ENCODE measurements at places on chromosomes 16 and 17.

DNA sequence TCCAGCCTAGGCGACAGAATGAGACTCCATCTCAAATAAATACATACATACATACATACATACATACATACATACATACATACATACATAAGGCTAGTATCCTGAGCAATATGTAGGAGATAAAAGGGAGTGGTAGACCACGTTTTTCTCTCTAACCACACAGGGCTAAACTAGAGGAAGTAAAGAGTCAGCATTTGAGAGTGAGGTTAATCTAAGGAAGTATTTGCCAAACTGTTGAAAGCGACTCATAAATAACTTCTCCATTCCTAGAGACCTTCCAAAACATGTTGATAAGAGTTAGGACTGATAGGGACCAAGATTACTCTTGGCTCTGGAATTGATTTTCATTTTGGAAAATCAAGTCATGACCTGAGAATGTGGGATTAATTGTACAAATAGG lies 68.9 kb downstream of the NEUROD2 start:
- no peak for DNase-seq

DNA sequence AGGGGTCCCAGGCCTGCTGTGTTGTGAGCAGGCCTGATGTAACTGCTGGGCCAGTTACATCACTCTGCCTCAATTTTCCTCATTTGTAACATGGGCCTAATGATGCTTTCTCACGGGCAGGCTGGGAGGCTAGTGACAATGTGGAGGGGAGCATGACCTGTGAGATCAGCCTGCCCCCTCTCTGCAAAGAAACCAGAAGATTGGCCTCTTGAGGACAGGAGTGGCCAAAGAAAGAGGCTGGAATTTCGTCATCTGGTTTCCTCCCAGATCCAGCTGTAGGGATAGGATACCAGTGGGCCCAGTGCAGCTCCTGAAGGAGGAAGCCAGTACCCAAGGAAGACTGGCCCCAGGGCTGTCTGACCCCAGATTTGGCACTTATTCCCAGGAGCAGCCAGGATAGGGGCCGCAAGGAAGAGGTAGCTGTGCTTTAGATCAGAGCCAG lies 615 bp upstream of the SREBF1 start:
- DNase-seq, result no peak

- DNase-seq, result no peak
Measured at GRCh38 chr17:76681222-76682137, 29.3 kb downstream of the MXRA7 start.

DNA sequence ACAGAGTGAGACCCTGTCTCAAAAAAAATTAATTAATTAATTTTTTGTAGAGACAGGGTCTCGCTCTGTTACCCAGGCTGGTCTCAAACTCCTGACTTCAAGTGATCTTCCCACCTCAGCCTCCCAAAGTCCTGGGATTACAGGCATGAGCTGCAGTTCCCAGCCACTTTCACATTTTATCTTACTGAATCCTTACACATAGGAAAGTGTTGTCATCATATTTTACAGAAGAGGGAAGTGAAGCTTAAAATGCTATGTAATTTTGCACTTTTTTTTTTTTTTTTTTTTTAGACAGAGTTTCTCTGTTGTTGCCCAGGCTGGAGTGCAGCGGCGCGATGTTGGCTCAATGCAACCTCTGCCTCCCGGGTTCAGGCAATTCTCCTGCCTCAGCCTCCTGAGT lies 21.1 kb upstream of the ZNF629 start:
- no peak for DNase-seq

DNA sequence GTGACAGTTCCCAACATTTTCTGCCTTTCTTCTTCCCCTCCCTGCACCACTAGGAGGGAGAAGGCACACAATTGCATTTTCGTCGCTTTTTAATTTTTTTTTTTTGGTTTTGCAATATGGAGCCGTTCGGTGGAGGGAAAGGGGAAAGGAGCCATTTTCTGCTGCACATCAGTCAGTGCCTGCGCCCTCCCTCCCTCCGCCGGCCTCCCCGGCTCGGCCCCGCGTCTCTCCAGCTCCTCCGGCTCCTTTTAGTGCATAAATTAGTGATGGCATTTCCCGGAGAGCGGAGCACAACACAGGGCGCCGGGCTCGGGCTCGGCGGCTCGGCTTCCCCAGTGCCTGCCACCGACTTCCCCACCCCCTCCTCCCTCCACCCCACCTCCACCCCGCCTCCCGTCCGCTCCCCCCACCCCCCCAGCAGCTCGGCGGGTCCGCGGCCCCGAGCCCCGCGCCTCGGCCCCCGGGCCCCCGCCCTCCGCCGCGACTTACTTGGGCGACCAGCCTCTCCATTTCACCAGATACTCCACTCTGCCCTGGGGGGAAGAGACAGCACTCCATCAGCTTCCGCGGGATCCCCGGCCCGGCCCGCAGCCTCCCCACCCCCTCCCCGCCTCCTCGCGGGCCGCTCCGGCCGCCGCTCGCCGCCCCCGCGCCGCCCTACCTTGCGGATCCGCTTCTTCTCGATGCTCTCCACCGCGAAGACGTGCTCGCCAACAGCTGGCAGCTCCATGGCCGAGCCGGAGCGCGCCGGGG lies 542 bp downstream of the CBX4 start:
- no peak for DNase-seq

DNA sequence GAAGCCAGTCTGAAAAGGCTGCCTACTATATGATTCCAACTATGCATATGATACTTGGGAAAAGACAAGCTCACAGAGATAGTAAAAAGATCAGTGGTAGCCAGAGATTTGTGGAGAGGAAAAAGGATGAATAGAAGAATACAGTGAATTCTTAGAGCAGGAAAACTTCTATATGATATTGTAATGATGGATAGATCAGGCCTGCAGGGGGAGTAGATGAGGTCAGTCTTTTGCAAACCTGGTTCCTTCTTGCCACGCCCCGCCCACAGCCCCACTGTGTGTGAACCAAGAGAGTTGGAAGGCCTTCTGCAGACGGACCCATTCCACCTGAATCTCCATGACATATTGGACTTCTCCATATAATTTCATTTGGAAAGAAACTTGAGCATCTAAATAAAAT lies 761 bp upstream of the CCL8 start:
- DNase-seq, result no peak

DNA sequence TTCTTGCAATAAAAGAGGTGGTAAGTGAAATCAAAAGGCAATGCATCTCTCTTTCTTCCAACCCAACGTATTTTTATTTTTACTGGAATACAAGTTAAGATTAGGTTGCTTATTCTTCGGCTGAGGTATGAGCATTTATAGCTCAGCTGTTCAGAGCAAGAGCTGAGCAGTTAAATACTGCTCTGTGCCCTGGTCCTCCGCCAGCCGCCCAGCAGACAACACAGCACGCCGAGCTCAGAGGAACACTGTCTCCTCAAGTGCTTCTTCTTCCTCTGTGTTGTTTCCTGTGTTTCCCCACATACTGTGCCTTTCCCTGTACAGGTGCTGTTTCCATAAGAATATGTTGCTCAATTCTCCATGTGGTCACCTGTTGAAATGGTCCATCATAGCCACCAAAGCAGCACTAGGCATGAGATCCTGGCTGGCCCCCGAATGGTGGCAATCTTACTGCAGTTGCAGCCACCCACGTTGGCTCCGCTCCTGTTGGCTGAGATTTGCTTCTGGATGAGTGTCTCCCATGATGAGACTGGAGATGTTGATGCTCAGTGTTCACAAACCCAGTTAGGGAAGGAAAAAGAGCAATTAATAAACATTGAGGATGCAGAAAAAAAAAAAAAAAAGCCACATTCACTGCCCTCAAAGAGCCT lies 515.3 kb downstream of the GRIN2A start:
- no peak for DNase-seq

- DNase-seq, result no peak
Measured at GRCh38 chr16:67242138-67242730, 5.0 kb downstream of the FHOD1 start.

DNA sequence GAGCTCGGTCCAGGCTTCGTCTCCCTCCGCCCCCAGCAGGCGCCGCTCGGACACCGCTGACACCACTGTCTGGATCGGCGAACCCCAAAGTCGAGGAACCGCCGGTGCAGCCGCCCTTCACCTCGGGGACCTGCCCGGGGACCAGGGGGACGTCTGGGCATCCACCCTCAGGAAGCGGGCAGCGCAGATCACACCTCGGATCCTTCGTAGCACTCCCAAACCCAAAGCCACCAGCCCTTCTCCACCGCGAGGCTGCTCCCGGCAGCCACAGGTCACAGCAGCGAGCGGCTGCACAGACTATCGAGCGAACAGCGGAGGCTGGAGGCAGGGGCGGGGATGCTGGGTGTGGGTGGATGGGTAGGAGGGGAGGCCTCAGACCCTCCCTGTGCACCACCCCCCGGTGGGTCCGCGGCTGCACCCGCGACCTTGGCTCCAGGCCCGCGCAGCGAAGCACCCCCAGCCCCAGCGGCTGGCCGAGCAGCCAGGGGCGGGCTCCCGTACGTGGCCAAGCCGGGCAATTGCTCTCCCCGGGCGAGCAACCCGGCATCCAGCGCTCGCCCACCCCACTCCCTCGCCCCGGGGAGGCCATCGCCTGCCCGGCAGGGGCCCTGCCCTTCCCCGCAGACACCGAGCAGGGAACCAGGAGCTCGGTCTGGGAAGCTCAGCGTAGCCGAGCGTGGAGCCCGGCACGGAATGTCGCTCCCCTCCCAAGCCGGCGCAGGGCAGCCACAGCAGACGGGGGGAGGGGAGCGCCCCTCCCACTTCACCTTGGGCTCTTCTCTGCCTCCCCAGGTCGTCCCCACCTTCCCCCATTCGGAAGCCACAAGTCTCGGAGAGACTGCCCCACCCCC lies 1.0 kb downstream of the SDK2 start:
- DNase-seq, result no peak

DNA sequence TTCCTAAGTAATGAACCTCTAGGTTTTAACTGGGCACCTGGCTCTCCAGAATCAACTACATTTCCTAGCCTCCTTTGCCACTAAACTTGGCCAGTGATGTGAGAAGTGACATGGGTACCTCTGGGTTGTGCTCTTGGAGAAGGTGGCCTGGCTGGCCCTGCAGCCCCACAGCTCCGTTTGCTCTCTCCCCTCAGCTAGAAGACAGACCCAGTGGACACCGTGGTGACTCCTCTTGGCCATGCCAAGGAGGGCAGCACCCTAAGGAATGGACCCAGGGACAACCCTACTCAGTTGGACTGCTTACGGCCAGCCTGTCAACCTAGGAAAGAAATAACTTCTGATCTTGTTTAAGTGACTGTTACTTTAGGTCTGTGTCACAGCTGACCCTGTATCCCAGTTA lies 151.4 kb downstream of the TMEM132E start:
- no peak for DNase-seq

DNA sequence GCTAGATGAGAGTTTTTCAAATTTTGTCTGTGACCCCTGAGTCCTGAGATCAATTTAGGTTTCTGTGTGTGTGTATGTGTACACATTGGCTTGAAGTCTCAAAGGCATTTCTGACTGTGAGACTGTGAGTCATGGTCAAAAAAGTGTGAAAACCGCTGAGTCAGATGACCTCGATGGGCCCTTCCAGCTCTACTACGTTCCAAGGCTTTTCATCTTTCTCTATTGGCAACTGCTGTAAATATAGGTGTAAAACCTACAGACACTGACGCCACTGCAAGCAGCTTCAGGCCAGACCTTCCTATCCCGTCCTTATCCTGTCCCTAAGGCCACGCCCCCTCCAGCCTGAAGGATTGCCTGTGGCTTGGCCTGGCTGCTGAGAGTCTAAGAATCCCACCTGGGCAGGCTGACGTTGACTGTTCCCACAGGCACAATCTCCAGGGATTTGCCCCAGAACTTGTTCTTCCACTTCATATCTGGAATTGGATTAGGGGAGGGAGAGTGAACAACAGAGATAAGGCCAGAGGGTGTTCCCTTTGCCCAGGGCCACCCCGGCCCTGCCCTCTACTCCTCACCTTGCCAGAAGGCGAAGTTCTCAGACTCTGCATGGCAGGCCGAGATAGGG lies 11.3 kb downstream of the OSBPL7 start:
- DNase-seq, result no peak

GRCh38 chr17:16973760-16974540 lies 2.0 kb upstream of the TNFRSF13B start:
- DNase-seq, result no peak

DNA sequence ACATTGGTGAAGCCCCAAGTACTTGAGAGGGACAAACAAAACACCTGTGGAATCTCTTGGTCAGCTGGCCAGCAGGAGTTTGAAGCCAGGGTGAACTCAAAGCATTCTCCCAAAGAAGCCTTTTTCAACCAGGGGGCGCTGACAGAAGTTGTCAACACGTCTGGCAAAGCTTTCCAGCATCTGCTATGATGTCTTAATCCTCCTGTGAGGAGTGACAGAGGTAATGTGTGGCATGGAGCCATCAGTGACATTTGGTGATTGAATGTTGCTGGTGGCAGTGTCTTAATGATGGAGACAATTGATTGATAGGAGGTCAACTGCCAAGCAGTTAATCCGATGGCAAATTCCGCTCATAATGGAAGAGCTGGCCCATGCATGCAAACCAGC lies 257.6 kb upstream of the HSBP1 start:
- no peak for DNase-seq

- DNase-seq, result no peak
Measured at GRCh38 chr17:76527430-76528111, 9.9 kb downstream of the CYGB start.

DNA sequence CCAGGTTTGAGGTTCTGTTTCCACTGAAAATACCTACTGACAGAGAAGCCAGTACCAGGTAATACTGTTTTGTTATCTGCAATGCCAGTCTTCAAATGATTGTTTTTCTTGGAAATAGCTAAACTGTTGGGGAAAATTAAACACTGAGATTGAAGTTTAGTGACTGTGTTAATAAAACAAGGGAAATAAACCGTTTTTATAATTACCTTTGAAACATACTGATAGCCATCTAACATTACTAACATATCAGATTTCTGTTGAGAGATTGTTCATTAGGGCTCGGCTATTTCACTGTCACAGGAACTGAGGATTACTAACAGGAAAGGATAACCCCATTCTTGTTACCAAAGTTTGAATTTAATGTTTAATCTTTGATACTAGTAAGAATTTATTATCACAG lies 42.1 kb downstream of the CYB5B start:
- DNase-seq, result no peak

GRCh38 chr17:45962221-45962972 lies 36.7 kb upstream of the STH start:
- DNase-seq, result no peak

GRCh38 chr16:28878083-28878926 lies at the start of gene ATP2A1:
ATP2A1 (plus strand) TSS chr16:28878488; CDS start chr16:28878672, 184 bp downstream.
- DNase-seq, result no peak

DNA sequence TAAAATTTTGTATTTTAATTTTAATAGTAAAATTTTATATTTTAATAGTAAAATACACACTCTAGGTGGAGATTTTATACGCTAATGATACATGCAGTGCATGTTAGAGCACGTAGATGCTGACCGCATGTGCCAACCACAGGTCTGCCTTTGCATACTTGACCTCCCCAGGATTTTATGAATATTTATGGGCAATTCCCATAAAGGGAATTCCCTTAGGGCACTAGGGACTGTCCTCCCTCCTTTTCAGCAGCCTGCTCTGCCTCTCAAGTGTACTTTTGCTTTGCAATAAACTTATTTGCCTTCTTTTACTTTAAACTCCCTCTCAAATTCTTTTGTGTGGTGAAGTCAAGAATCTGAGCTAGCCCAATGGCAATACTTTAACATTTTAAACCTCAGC lies 217.7 kb upstream of the CDH8 start:
- no peak for DNase-seq

All from left renal pelvis (tissue), 4 donors.